Mesendoderm (in vitro differentiated cells): ENCODE measurements at places on chromosomes 1 and 21.

DNA sequence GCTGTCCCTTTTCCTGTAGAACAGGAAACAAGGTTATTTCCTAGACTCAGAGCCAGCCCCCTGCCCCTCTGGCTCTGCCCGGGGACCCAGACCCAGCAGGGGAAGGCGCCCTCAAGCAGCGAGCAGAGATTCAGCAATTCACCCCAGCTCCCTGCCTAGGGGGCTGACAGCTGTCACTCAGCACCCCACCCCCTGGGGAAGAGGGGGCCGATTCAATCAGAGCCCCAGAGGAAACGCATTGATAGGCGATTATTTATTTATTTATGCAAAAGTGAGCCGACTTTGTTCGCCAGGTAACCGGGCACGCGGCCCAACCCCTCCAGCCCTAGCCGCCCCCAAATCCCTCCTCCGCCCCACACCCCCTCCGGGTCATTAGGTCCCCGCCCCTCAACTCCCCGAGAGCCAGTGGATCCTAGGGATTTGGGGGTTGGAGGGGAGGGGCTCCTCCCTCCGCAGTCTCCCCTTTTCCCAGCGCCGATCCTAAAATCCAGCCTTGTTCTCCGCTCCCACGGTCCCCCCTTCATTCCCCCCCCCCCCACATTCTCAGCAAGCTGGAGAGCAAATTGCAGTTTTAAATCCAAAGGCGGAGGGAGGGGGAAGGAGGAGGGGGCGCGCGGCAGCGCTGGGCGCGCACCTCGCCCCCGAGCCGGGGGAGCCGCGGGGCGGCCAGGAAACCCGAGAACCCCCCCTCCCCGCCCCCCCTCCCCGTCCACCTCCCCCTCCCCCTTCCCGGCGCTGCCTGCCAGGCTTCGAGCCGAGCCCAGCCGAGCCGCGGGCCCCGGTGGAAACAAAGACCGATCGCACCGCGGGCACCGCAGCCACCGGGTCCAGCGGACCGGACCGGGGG is 1.3 kb downstream of the AHDC1 start:
- no peak for DNase-seq

DNA sequence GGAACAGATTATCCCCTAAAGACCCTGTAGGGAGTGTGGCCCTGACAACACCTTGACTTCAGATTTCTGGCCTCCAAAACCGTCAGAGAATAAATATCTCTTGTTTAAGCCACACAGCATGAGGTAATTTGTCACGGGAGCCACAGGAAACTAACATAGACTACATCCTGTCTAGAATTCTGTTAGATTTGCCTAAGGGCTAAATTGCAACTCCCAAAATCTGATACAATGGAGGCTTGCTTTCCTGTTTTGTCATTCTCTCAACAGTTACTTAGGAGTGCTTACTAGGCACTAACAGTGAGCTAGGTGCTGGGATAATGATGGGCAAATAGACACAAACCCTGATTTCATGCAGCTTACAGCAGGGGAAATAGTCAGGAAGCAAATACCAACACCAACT is 141.6 kb downstream of the MIS18A start:
- DNase-seq = no peak

DNA sequence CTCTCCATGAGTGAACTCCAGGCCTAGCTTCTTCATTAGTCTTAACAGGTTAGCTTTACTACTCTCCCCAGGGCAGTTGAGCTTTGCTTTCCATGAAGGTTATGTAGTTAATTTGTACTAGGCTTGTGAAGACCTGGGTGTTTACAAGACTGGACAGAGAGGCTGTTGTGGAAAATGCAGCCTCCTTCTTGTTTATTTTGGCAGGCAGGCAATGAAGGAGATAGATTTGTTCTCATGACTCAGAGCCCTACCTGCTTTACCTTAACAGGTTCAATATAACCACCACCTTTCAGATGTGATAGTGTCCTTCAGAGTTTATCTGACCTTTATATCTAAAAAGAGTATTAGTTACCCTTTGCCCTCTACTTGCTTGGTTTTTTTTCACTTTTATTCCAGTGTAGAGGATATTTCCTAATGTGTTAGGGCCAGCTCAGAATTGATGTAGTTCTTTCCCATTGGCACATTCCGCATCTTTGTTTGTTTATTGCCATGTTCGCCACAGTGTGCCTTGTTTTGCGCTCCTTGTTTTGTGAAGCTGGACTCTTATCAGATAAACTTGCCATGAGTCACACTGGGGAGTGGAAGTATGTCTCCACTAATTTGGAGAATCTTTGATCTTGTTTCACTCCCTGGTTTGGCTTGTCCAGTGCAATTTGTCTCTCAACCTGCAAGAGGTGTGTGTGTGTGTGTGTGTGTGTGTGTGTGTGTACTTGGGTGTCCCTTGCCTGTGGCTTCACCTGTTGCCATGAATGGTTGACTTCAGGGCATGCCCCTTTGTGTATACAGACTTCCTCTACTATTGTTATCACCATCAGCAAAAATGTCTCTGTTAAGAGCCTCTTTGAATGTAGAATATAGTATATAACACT is 87.4 kb upstream of the MACF1 start:
- no peak for DNase-seq

DNA sequence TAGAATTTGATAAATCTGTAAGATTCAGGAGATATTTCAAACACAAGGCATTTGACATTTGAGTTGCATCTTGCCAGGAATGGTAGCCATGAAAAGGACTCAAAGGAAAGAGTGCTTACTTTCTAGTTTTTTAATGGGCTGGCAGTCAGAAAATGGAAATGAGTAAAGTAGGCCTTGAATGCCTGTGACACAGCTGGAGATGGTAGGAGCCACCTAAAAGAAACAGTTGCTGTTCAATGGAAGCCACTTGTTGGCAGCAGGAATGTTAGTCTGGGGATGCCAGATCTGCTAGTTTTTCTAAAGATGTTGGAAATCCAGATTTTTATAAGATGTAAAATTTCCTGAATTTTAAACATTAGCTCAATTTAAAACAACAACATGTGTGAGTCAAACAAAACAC is 43.6 kb downstream of the CACHD1 start:
- DNase-seq = no peak

- no peak for DNase-seq
Measured at GRCh38 chr1:1527092-1527816, 13.2 kb downstream of the TMEM240 start.

GRCh38 chr1:46812065-46812963 is 13.5 kb downstream of the CYP4B1 start:
- DNase-seq = no peak

GRCh38 chr21:34367320-34367935 is 3.6 kb downstream of the KCNE2 start:
- peak; percentile 91 for DNase-seq

GRCh38 chr1:240343966-240344365 is 252.3 kb downstream of the FMN2 start:
- no peak for DNase-seq

DNA sequence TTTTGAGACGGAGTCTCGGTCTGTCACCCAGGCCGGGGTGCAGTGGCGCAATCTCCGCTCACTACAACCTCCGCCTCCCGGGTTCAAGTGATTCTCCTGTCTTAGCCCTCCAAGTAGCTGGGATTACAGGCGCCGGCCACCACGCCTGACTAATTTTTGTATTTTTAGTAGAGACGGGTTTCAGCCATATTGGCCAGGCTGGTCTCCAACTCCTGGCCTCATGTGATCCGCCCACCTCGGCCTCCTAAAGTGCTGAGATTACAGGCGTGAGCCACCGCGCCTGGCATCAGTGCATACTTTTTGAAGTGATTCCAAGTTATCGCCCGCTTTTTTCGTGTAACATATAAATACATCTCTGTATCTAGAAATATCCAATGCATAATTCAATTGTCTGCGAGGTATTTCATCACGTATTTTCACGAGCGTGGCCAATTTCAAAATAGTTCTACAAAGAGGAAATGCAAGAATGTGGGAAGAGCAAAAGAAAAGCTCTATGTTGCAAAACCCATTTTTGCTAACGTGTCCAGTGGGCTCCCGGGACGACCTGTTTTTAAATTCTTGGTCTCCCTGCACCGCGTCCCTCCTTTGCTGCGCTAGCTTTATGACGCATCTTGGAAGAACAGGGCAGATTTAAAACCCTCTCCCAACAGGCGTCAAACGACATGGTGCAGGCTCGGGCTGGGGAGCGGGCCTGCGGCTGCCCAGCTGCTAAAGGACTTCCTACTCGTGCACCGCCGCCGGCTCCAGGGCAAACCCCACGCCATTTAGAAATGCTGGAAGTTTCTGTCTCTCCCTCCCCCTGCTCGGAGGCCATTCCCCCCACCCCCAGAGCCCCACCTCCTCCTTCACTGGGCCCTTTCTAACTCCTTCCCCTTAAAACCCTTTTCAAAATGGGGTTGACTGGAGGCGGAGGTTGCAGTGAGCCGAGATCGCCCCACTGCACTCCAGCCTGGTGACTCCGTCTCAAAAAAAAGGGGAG is 923 bp upstream of the IFNGR2 start:
- peak; percentile 82 for DNase-seq
